ENCODE measurements at places on chromosomes 12 and 14.

DNA sequence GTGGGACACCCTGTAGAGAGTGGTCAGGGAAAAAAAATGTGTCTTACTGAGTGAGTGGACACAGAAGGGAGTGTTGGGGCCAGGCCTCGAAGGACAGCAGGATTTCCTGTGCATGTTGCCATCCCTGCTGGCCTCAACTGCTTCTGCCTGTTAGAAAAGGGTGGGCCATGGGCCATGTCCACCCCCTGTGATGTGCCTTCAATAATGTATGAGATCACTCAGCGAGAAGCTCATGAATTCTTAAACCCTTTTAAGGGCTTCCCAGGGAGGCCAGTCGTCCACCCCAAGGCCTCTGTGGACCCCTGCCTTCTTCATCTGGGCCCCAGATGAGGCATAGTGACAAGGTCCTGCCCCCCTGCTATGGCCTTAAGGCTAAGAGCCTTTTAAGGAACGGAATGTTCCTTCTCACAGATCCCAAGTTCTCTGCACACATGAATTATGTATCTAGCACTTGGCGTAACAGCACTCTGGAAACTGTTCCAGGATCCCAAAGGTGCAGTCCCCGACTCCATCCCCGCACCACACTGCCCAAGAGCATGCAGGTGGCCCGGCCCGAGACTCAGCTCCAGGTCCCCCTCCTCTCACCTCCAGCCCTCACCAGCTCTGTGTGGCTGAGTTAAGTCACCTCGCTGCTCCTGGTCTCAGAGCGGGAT lies 8.9 kb upstream of the C14orf132 start:
- no peak for DNase-seq

DNA sequence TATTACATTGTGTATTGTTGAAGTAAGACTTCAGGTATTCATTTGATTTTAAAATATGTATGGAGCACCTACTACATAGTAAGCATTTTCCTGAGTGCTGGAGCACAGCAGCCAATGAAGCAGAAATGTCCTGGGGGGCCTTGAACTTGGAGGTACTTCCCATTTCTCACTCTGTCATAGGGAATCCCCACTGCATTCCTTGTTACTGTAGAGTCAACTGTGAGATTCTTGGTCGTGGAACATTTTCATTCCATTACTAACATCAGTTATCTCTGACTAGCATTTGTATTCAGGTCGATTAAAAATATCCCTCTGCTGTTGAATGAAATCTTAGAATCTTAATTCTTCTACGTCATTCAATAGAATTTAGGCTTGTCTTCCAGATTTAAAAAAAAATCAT lies 66.7 kb downstream of the PDE3A start:
- DNase-seq, result peak; percentile 47

DNA sequence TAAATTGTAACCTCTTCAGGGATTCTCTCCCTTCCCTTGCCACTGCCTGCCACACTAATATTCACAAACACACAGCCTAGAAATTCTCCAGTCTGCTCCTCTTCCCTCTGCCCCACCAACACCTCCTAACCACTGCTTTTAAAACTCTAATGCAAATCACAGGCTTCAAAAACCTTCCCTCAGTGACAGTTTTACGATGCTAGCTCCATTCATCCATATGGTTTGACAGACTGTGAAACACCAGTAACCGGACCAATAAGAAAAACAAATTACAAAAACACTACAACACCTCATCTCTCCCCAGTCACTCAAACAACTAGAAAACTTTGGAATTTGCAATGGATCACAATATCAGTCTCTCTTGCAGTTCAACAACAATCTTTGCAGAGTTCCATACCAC lies 5.7 kb downstream of the DPF3 start:
- no peak for DNase-seq

DNA sequence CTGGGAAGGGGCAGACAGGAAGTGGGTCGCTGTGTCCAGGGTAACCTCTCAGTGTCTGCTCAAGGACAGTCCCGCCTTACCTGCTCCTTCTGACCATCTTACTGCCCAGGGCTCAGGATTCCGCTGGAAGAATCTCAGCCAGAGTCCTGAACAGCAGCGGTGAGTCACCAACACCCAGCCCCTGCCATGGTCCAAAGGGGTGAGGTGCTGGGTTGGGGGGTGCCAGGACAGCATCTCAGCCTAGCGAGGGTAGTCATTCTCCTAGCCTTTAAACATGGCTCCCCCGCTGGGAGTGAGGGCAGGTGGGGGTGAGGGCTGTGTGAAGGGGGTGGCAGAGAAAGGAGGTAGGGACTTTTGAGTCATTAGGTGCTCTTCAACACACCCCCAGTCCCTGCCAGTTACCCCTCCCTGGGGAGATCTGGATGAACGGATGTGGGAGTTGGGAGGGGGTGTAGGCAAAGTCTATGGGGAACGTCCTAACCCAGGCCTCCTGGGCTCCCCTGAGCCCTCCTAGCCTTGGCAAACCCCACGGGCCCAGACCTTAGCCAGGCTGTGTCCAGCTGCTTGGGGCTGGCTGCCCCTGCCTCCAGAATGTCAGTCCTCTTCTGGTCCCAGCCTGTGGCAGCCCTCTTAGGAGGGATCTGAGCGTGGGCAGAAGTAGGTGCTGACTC lies 2.5 kb downstream of the TAMALIN start:
- no peak for DNase-seq
